ENCODE measurements at places on chromosomes 3 and 15.

GRCh38 chr3:102156426-102156825 lies 278.4 kb upstream of the ZPLD1 start:
- peak; percentile 78 for DNase-seq
- no peaks in the 10 kb centered on the region for H3K27me3 ChIP-seq
- peaks cover 3% of the 10 kb centered on the region for H3K4me1 ChIP-seq
- H3K36me3 ChIP-seq, result no peaks in the 10 kb centered on the region
- no peak overlapping the region for H3K4me3 ChIP-seq
- no peak overlapping the region for H3K27ac ChIP-seq

DNA sequence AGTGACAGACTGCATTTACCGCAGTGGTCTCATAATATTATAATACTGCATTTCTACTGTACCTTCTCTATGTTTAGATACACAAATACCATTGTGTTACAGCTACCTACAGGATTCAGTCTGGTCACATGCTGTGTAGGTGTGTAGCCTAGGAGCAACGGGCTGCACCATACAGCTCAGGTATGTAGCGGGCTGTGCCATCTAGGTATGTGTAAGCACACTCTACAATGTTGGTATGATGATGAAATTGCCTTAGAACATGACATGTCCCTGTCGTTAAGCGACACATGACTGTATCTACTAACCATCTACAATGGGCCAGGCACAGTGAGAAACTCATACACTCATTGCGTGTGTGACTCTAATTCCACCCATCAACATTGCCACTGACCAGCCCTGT lies 85.5 kb upstream of the SEC13 start:
- no peaks in the 10 kb centered on the region for H3K27me3 ChIP-seq
- no peak for DNase-seq
- no peaks in the 10 kb centered on the region for H3K4me1 ChIP-seq
- H3K4me3 ChIP-seq, result no peak overlapping the region
- H3K36me3 ChIP-seq, result no peaks in the 10 kb centered on the region
- H3K27ac ChIP-seq, result no peak overlapping the region

- H3K4me3 ChIP-seq, result no peak overlapping the region
- no peaks in the 10 kb centered on the region for H3K27me3 ChIP-seq
- no peak for DNase-seq
These were observed 121.5 kb upstream of the LIPC start for GRCh38 chr15:58309963-58310928.

DNA sequence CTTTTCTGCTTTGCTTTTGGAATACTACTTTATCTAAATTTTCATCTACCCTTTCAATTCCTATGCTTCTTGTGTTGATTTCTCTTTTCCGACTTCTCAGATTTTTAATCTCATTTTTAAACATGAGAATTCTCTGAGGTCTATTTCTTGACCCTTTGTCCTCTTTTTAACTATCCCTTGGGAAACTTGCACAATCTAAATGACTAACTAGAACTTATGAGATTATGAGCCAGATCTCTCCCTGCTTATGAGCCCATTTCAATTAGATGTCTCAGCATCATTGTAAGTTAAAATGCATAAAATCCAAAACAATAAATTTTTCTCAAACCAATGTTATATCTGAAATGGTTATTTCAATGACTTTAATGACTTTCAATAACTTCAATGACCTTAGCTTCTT lies 296.9 kb upstream of the AGTR1 start:
- no peaks in the 10 kb centered on the region for H3K36me3 ChIP-seq
- H3K4me3 ChIP-seq, result no peak overlapping the region
- peak; percentile 59 for DNase-seq
- H3K4me1 ChIP-seq, result no peaks in the 10 kb centered on the region

- no peak overlapping the region for H3K4me3 ChIP-seq
- H3K27me3 ChIP-seq, result no peaks in the 10 kb centered on the region
- no peaks in the 10 kb centered on the region for H3K36me3 ChIP-seq
These were observed 1.3 kb upstream of the UNC13C start for GRCh38 chr15:53976844-53977392.

GRCh38 chr3:150216041-150216811 lies 191.9 kb upstream of the TSC22D2 start:
- peaks cover 3% of the 10 kb centered on the region for H3K4me1 ChIP-seq
- DNase-seq, result peak; percentile 87
- H3K36me3 ChIP-seq, result no peaks in the 10 kb centered on the region
- no peak overlapping the region for H3K27ac ChIP-seq
- no peak overlapping the region for H3K4me3 ChIP-seq

- H3K4me3 ChIP-seq, result no peak overlapping the region
- DNase-seq, result no peak
- no peaks in the 10 kb centered on the region for H3K36me3 ChIP-seq
- no peaks in the 10 kb centered on the region for H3K4me1 ChIP-seq
- H3K27me3 ChIP-seq, result no peaks in the 10 kb centered on the region
These were observed 467.4 kb downstream of the EPHB1 start for GRCh38 chr3:135262441-135262840.

DNA sequence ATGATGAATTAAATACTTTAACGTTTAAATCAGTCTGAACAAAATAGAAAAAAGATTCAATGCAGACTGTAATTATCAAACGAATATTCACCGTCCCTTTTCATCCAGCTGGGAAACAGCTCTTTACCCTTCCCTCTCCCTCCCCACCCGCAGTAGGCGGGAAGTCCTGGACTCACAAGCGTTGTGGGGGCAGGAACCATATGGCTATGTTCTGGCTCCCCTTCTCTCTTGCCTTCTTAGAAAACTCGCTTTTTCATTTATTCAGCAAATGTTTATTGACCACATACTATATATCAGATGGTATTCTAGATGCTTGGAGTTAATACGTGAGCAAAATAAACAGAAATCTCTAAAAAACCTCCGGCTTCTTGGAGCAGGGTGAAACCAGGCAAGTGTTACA lies 715 bp upstream of the SCAPER start:
- peak overlapping the region; percentile 76 for H3K4me3 ChIP-seq
- H3K36me3 ChIP-seq, result no peaks in the 10 kb centered on the region
- DNase-seq, result no peak
- peak overlapping the region; percentile 67 for H3K27ac ChIP-seq
- no peaks in the 10 kb centered on the region for H3K27me3 ChIP-seq

DNA sequence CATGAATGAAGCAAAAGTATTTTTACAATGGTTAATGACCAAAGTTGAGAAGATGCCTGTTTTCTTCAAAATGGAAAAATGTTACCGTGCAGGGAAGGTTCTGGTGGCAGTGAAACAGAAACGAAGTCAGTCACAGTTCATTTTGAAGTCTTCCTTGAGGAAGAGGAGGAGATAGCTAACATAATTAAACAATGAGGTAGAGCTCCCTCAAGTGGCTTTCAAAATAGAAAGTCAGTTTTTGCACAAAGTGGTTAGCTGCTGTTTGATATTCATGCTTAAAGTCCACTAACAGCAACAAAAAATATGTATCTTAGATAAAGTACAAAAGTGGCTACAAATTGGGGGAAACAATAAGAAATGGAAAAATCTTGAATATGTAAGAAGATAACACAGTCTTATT lies 87.3 kb downstream of the TFG start:
- peak; percentile 52 for DNase-seq
- no peaks in the 10 kb centered on the region for H3K4me1 ChIP-seq
- no peak overlapping the region for H3K4me3 ChIP-seq
- no peaks in the 10 kb centered on the region for H3K27me3 ChIP-seq
- H3K27ac ChIP-seq, result no peak overlapping the region

GRCh38 chr3:171497468-171497867 lies 37.3 kb upstream of the TNIK start:
- no peaks in the 10 kb centered on the region for H3K4me1 ChIP-seq
- H3K27ac ChIP-seq, result no peak overlapping the region
- no peaks in the 10 kb centered on the region for H3K27me3 ChIP-seq
- no peak for DNase-seq
- no peak overlapping the region for H3K4me3 ChIP-seq

GRCh38 chr3:112709911-112710310 lies 69.0 kb upstream of the CCDC80 start:
- H3K4me3 ChIP-seq, result no peak overlapping the region
- no peak overlapping the region for H3K27ac ChIP-seq
- no peaks in the 10 kb centered on the region for H3K27me3 ChIP-seq
- H3K4me1 ChIP-seq, result no peaks in the 10 kb centered on the region
- no peaks in the 10 kb centered on the region for H3K36me3 ChIP-seq

GRCh38 chr3:196097373-196098154 lies 15.7 kb upstream of the TFRC start:
- no peak overlapping the region for H3K4me3 ChIP-seq
- H3K36me3 ChIP-seq, result no peaks in the 10 kb centered on the region
- H3K4me1 ChIP-seq, result no peaks in the 10 kb centered on the region
- H3K27ac ChIP-seq, result no peak overlapping the region
- no peak for DNase-seq

DNA sequence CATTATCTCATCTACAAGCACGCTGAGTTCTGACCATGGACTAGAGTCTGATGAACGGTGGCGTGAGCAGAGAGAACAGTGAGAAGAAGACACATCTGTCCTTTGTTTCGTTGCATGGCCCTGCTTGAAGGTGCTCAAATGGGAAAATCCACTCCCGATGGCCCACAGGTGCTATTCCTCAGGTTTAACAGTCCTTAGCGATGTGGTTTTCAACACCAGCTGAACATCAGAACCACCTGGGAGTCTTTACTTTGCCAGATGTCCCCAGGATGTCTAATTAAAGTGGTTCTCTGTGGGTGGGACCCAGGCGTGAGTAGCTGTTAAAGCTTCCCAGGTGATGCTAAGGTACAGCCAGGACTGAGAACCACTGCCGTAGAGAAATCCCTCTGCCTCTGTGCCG lies 13.0 kb downstream of the ADAMTS17 start:
- H3K36me3 ChIP-seq, result no peaks in the 10 kb centered on the region
- H3K27me3 ChIP-seq, result no peaks in the 10 kb centered on the region
- H3K27ac ChIP-seq, result no peak overlapping the region
- no peaks in the 10 kb centered on the region for H3K4me1 ChIP-seq
- no peak for DNase-seq
- H3K4me3 ChIP-seq, result no peak overlapping the region

DNA sequence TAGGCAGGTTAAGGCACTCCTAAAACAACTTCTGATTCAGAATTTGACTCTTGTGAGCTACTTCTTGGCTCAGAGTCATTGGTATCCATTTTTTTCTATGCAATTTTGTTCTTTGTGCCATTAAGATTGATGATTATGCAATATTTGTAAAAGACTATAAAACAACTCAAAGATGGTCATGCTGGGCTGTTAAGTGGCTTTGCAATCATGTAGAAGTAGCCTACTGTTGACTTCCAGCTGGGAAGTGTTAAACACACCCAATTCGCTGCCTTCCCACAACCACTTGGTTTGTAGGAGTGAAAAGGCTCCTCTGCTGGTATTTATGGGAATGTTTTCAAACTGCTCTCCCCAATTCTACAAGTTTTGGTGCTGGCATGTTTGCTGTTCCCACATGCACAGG lies 74.7 kb upstream of the COL6A6 start:
- no peak overlapping the region for H3K27ac ChIP-seq
- no peaks in the 10 kb centered on the region for H3K4me1 ChIP-seq
- H3K4me3 ChIP-seq, result no peak overlapping the region
- no peaks in the 10 kb centered on the region for H3K36me3 ChIP-seq
- peak; percentile 15 for DNase-seq
- no peaks in the 10 kb centered on the region for H3K27me3 ChIP-seq

GRCh38 chr3:157534725-157535161 lies 31.5 kb upstream of the VEPH1 start:
- no peaks in the 10 kb centered on the region for H3K36me3 ChIP-seq
- H3K27me3 ChIP-seq, result no peaks in the 10 kb centered on the region
- no peak overlapping the region for H3K27ac ChIP-seq

GRCh38 chr3:99971761-99972160 lies 142.5 kb downstream of the FILIP1L start:
- no peaks in the 10 kb centered on the region for H3K27me3 ChIP-seq
- H3K36me3 ChIP-seq, result no peaks in the 10 kb centered on the region
- no peak overlapping the region for H3K27ac ChIP-seq
- H3K4me3 ChIP-seq, result no peak overlapping the region
- DNase-seq, result no peak

- no peak overlapping the region for H3K4me3 ChIP-seq
- DNase-seq, result peak; percentile 12
- H3K36me3 ChIP-seq, result no peaks in the 10 kb centered on the region
- peaks cover 3% of the 10 kb centered on the region for H3K4me1 ChIP-seq
- peaks cover 14% of the 10 kb centered on the region for H3K27me3 ChIP-seq
These were observed 63.6 kb downstream of the LINGO1 start for GRCh38 chr15:77568973-77569728.

GRCh38 chr3:36837089-36837488 lies 72.7 kb upstream of the DCLK3 start:
- H3K36me3 ChIP-seq, result no peaks in the 10 kb centered on the region
- H3K27ac ChIP-seq, result no peak overlapping the region
- DNase-seq, result no peak
- H3K4me1 ChIP-seq, result no peaks in the 10 kb centered on the region
- H3K4me3 ChIP-seq, result no peak overlapping the region
- H3K27me3 ChIP-seq, result no peaks in the 10 kb centered on the region

GRCh38 chr3:72274493-72275330 lies 489.8 kb upstream of the PROK2 start:
- H3K27me3 ChIP-seq, result peaks cover 11% of the 10 kb centered on the region
- H3K36me3 ChIP-seq, result no peaks in the 10 kb centered on the region
- H3K27ac ChIP-seq, result peak overlapping the region; percentile 47
- peaks cover 24% of the 10 kb centered on the region for H3K4me1 ChIP-seq

DNA sequence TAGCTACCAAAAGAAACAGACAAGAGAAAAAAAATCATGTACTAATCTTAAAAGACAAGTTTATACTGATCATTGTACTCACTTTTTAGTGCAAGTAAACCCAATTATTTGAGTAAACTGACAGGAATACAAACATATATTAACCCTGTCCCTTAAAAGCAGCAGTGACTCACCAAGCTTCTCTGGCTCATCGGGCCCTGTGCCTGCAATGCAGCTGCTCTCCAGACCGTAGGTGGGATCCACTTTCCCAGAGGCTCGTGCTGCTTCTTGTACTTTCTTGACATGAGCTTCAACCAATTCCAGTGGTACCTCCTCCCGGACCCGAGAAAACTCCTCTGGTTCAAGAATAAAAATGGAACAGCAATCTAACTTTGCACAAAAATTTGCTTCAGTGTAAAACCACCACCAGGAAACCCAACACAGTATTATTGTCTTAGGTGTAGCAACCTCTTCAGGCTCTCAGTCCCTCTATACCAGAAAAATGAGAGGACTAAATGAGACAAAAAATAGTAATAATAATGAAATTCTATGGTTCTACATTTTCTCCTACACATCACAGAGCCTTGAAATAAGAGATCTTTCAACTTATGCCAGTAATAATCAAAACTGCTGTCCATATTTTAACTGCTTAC lies 82.6 kb upstream of the CSPG5 start:
- DNase-seq, result peak; percentile 76
- no peaks in the 10 kb centered on the region for H3K36me3 ChIP-seq
- H3K27me3 ChIP-seq, result no peaks in the 10 kb centered on the region
- H3K27ac ChIP-seq, result no peak overlapping the region
- H3K4me1 ChIP-seq, result no peaks in the 10 kb centered on the region

Measured in fibroblast of lung (primary cell).